T-cell (primary cell): ENCODE measurements at places on chromosomes 2 and 18.

DNA sequence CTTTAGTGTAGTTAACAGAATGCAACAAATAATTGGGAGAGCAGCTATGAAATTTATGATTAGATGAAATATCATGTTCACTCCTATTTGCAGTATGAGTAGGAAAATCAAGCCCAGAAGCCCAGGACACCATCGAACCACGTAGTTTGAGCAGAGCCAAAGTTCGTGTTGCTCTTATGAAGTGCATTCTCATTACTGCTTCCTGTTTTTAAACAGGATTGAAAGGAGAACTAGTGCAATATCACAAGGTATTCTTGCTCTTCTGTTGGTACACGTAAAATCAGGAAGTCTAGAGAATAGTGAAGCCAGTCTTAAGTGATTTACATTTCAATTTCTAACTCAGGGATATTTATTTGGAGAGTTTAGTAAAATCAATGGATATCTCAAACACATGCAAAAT is 21.1 kb downstream of the ARHGAP15 start:
- no peak for DNase-seq

GRCh38 chr2:224569654-224570053 is 15.5 kb downstream of the CUL3 start:
- DNase-seq, result no peak

GRCh38 chr2:213429516-213429915 is 145.3 kb downstream of the SPAG16 start:
- DNase-seq, result no peak

- no peak for DNase-seq
These were observed 1.4 kb downstream of the DNAJC10 start for GRCh38 chr2:182717416-182717815.

DNA sequence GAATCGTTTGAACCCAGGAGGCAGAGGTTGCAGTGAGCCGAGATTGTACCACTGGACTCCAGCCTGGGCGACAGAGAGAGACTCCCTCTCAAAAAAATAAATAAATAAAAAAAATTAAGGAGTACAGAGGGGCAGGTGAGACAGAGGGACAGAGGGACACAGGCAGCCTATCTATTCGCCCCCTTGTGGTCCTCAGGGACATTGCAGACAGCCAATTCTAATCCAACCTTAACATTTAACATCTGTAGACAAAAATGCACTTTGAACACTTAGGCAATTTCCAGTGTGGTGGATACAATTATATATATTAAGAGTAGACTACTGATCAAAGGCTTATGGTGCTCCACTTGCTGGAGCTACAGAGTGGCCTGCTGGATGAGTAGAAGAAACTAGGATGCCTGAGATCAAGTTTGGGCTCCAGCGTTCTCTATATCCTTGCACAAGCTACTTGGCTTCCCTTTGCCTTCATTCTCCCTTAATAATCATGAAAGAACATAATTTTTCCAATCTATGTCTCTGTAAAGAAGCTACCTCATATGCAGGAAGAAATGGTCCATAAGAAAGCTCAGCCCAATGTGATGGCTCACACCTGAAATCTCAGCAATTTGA is 8.2 kb upstream of the SMARCAL1 start:
- peak; percentile 29 for DNase-seq

DNA sequence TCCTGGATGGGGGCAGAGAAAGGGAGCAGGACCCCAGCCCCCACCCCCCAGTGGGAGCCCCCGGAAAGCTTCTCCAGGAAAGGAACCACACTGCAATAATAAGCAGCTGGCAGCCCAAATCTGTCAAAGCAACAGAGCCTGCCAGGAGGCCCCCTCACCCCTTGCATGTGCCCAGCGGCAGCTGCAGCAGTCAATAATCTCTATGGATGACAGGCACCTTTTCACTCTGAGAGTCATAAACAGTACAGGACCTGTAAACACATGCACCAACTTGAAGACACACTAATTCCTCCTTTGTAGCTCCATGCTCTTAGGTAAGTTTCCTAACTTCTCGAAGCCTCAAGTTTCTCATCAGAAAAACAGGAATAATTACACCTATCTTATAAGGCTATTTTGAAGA is 26.2 kb upstream of the KDM3A start:
- no peak for DNase-seq

- no peak for DNase-seq
These were observed 997.9 kb downstream of the SUCLG1 start for GRCh38 chr2:83461135-83461534.

GRCh38 chr2:232892221-232892620 is 22.2 kb downstream of the SNORC start:
- DNase-seq, result no peak
